ENCODE measurements at places on chromosomes 5 and 9.

DNA sequence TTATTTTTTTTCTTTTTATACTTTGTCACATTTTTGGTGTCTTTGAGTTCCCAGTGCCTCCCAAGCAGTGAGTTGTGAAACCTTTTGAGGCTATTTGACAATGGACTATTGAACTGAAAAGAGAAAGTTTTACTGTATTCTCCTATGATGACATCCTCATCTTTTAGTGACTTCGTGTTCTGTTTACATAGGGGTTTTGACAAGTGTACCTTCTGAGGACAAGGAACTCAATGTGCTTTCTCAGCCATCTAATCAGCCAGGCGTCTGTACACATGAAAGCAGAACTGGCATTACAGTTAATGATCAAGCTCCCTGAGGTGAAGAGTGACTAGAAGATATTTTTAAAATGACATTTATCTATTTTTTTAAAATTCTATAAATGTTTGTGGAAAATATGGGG is 175.5 kb downstream of the ANXA1 start:
- DNase-seq = no peak

- DNase-seq = no peak
These were observed 27.6 kb downstream of the RAPGEF1 start for GRCh38 chr9:131712151-131712716.

DNA sequence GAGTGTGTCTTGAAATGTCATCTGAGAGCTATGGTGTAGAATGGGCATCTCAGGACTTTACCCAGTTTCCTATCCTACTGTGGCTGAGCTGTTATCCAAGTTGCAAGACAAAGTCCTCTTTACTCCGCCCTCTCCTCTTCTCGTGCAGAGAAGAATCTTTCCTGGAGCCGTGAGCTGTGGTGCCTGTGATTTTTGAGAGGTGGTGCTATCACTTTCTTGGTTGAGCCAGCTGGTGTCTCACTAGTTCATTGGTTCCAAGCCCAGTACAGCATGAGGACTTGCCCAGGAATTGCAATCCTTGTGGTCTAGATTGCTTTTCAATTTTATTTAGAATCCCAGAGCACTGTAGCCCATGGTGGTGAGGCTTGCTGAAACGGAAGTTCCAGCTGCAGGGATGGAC is 2300.3 kb downstream of the MAT2B start:
- no peak for DNase-seq

DNA sequence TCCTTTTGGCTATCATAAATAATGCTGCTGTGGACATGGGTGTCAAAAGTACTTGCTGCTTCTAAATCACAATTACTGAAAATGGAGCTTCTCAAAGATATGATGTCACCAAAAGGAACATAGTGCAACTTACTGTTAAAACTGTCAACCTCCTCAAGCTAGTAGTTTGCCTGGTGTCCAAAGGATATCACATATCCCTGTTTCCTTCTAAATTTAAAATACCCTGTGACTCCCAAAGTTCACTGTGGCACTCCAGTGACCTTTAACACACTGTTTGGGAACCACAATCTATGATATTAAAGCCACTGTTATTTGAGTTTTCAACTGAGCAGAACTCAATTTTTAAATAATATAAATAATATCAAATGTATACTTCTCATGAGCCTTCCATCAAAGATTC is 18.2 kb downstream of the GLIS3 start:
- DNase-seq = no peak

GRCh38 chr5:51377151-51378060 is 5.8 kb upstream of the ISL1 start:
- no peak for DNase-seq

DNA sequence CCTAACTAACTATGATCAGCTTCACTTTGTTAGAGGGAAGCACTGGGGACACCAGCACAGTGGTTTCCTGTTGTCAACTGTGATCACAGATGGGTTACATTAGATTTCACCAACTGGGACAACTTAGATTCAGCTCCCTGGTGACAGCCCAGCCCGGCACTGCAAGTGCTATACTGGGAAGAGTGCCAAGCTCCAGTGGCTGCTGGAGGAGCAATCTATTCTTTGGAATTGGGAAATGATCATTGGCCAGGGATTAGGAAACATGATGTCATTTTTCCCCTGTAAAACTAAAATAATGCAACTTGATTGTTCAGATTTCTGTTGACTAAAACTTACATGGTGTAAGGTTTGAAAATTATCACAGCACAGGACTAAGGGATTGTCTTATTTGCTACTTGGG is 33.2 kb downstream of the PTGR1 start:
- DNase-seq = no peak

- no peak for DNase-seq
These were observed 186.6 kb upstream of the ZNF608 start for GRCh38 chr5:124932791-124933600.

DNA sequence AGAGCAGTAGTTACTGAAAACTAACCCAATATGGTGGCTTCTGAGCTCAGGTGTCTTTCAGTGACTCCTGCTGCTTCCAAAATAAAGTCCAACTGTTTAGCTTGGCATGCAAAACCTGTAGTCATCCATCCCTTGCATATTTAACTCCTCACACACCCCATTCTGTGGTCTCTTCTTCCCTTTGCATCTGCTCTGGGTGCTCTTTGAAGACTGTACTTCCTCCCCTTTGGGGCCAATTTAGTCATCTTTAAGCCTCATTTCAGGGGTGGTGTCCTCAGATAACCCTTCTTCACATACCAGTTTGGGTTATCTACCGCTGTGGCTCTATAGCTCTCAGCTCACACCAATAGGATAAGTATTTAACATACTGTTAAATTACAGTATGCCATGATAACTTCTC is 209.9 kb upstream of the DMRT1 start:
- no peak for DNase-seq

DNA sequence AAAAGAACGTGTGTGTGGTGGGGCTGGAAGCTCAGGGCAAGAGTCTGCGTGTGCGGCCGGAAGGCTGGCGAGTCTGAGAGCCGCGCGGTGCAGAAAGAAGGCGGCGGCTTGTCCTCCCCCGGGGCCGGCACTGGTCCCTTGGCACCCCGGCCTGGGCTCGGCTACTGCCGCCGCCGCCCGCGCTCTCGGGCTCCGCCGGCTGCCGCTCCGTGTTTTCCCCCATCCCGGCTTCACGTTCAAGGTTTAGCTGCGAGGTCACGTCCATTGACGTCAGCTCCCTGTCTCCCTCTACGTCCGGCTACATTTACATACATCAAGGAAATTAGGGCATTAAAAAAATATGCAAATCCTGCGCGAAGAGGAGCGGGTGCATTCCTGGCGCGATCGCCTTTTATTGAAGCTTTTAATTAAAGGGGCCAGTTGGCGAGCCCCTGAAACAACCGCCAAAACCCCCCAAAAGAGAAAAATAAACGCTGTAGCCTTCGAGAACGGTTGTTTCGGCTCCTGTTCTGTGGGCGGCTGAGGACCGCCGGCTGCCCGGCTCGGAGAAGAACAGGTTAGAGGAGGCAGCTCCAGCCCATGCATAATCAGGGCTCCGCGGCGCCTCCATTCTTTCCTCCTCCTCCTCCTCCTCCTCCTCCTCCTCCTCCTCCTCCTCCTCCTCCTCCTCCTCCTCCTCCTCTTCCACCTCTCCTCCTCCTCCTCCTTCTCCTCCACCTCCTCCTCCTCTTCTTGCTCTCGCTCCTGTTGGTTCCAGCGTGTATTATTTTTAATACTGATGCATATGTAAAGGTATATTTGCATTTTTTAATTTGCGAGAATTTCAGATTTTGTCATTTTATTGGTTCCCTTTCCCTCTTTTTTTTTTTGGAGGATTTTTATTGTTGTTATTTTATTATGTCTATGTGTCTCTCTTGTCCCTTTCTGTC is 207.0 kb downstream of the MEF2C start:
- no peak for DNase-seq

- no peak for DNase-seq
These were observed 96.1 kb downstream of the PAX5 start for GRCh38 chr9:36937951-36938350.

DNA sequence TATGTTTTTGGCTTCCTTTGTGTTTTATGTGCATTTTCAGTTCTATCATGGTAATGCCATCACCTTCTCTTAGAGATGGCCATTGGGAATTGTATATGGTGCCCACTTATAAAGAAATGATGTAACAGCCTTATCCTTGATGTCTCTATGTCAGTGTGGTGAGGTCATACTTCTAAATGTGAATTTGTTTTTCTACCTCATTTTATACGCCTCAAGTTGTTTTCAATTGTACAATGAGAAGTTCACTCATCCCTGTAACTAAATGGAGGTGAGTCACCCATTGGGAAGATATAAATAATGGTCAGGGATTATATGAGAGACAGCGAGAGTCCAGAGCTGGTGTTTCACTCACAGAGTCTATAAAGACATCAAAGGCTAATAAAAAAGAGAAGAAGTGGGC is 402.4 kb downstream of the AGTPBP1 start:
- DNase-seq = no peak

DNA sequence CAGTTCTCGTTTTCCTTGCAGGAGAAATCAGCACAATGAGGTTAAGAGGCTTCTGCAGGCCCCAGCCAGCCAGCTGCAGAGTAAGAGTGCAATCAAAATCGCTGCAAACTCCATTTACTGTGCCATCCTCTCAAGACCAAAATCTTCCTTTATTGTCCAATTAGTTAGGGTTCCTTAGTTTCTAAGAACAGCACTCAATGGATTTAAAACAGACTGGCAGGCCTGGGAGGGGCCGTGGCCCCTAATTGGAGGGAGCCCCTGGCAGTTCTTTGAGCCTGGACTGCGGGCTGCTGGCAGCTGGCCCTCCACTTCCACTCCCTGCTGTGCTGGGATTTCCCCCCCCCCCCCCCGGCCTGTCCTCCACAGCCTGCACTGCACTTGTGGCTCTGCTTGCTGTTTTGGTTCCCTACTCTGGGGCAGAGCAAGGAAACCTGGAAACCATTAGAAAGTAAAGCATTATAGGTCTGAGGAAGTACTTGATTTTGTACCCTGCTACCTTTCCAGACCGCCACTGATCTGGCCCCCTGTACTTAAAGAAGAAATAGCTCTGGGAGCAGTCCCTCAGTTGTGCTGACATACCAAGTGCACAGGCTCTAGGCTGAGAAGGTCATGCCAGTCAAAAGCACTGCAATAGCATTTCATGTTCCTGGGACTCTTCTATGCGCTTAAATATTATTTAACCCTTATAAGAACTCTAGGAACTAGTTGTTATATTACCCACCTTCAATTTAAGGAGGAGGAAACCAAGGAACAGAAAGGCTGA is 129.0 kb downstream of the APBA1 start:
- DNase-seq = peak; percentile 54

DNA sequence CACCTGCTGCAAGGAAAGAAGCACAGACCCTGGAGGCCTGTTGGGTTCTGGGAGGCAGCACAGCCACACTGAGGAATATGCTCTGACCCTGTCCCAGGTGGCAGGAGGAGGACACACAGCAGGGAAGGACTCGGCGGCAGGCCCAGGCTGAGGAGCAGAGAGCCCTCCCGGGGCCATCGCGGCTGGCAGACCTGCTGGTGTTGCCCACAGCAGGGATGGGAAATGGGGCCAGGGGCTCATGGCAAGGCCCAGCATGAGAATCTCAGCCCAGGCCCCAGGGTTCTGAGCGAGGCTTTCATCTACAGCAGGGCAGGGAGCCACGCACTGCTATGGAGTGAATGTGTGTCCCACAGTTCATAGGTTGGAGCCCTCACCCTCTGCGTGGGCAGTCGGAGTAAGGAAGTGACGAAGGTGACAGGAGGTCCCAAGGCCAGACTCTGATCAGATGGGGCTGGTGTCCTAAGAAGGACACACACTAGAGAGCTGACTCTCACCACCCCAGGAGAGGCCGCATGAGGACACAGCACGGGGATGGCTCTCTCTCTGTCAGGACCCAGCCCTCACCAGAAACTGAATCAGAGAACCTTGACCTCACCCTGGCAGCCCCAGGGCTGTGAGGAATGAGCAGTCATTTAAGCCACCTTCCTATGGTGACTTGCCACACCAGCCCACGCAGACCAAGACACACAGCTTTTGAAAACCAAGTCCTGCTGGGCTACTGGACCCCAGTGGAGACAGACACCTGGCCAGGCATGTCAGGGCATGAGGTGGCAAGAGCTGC is 10.3 kb upstream of the GPSM1 start:
- no peak for DNase-seq

GRCh38 chr5:58012102-58012501 is 447.8 kb downstream of the PLK2 start:
- DNase-seq = no peak

- DNase-seq = no peak
These were observed 9.9 kb downstream of the GFPT2 start for GRCh38 chr5:180343110-180343830.

GRCh38 chr5:73716284-73716808 is 90.3 kb downstream of the ARHGEF28 start:
- DNase-seq = no peak

- DNase-seq = no peak
These were observed 36.9 kb downstream of the CFAP77 start for GRCh38 chr9:132446887-132447286.

DNA sequence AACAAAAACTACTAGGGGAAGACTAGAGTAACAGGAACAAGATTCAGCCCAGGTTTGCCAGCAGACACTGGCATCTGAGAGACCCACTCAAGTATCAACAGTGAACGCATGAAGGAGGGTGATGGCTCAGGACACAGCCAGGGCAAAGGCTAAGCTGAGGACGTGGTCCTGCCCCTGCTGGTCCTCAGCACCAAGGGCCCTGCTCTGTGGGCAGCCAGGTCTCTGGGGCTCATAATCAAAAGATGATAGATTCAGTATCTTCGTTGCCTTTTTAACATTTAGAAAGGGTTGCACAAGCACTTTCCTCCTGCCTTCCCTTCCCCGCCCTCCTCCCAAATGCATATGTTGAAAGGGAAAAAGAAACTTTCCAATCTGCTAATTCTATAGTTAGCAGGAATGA is 31.5 kb downstream of the MACROH2A1 start:
- no peak for DNase-seq

- DNase-seq = no peak
These were observed 100.8 kb upstream of the RANBP3L start for GRCh38 chr5:36402512-36402906.

GRCh38 chr5:170268884-170269283 is 28.7 kb downstream of the LCP2 start:
- DNase-seq = no peak

GRCh38 chr5:65190328-65191053 is 291.2 kb downstream of the ADAMTS6 start:
- DNase-seq = no peak

GRCh38 chr9:81801190-81801589 is 111.8 kb upstream of the TLE1 start:
- no peak for DNase-seq

- no peak for DNase-seq
These were observed 31.6 kb downstream of the TNFSF8 start for GRCh38 chr9:114898741-114899140.

GRCh38 chr5:179755022-179755421 is 22.4 kb downstream of the MAML1 start:
- no peak for DNase-seq

GRCh38 chr5:150408231-150408943 is 4.3 kb downstream of the CD74 start:
- no peak for DNase-seq

Data from NCI-H2107 (cell line).